HFFc6 (cell line): ENCODE measurements at places on chromosomes 5 and 9.

GRCh38 chr5:172004824-172005237, 1.6 kb downstream of the FBXW11 start:
- DNase-seq: peak; percentile 34
- H3K27ac ChIP-seq: peak overlapping the region; percentile 93
- H3K4me1 ChIP-seq: peaks cover 75% of the 10 kb centered on the region
- 0 out of 2 replicates have a peak, but pooled peaks cover 8% of the 10 kb centered on the region for H3K36me3 ChIP-seq
- peak overlapping the region; percentile 99 for H3K4me3 ChIP-seq

DNA sequence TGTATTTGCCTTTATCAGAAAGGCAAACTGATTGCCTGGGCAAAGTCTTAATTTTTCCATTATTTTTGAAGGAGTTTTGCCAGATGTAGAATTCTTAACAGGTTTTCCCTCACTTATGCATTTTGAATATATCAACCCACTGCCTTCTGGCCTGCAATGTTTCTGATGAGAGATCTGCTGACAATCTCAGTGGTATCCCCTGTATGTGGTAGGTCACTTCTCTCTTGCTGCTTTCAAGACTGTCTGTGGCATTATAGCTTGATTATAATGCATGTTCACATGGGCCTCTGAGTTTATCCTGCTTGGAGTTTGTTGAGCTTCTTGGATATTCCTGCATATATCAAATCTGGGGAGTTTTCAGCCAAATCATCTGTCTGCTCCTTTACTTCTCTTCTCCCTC, 82.2 kb downstream of the HABP4 start:
- no peak overlapping the region for H3K4me3 ChIP-seq
- H3K36me3 ChIP-seq: peaks cover 23% of the 10 kb centered on the region
- no peak overlapping the region for H3K27ac ChIP-seq
- H3K27me3 ChIP-seq: peaks cover 2% of the 10 kb centered on the region; the same call in 1 of the 2 replicates
- H3K4me1 ChIP-seq: no peaks in the 10 kb centered on the region

GRCh38 chr5:112910529-112910928, 11.5 kb downstream of the REEP5 start:
- H3K27me3 ChIP-seq: no peaks in the 10 kb centered on the region
- H3K36me3 ChIP-seq: peaks cover 12% of the 10 kb centered on the region; the same call in 1 of the 2 replicates
- H3K4me1 ChIP-seq: peaks cover 31% of the 10 kb centered on the region
- DNase-seq: no peak
- H3K27ac ChIP-seq: no peak overlapping the region
- H3K4me3 ChIP-seq: no peak overlapping the region

GRCh38 chr5:89034588-89034987, 151.6 kb upstream of the MEF2C start:
- DNase-seq: peak; percentile 2
- H3K4me1 ChIP-seq: no peaks in the 10 kb centered on the region; the same call in 1 of the 2 replicates
- no peak overlapping the region for H3K27ac ChIP-seq
- no peaks in the 10 kb centered on the region for H3K27me3 ChIP-seq

GRCh38 chr5:135185481-135186065, 151.5 kb upstream of the PITX1 start:
- H3K27ac ChIP-seq: no peak overlapping the region
- no peaks in the 10 kb centered on the region for H3K4me1 ChIP-seq
- H3K4me3 ChIP-seq: no peak overlapping the region
- peaks cover 1% of the 10 kb centered on the region; the same call in 1 of the 2 replicates for H3K27me3 ChIP-seq
- no peaks in the 10 kb centered on the region for H3K36me3 ChIP-seq

DNA sequence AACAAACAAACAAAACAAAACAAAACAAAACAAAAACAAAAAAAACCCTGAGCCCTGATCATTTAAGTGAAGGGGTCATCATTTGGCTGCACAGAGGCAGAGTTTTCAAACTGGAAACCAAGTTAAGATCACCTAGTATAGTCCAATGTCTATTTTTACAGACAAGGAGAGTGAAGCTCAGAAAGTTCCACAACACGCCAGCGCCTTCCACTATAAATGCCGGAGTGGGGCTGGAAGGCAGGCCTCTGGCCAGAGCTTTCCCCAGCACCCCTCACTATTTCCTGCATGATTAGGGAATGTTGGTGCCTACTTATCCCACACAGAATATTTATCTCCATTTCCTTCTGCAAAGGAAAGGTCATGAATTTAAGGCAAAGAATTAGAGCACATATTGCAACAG, 319.7 kb upstream of the WWC1 start:
- H3K27me3 ChIP-seq: no peaks in the 10 kb centered on the region; the same call in none of the 2 replicates
- no peak overlapping the region for H3K27ac ChIP-seq
- peaks cover 7% of the 10 kb centered on the region; the same call in 1 of the 2 replicates for H3K36me3 ChIP-seq
- H3K4me3 ChIP-seq: no peak overlapping the region

GRCh38 chr9:73054091-73054490, 97.6 kb upstream of the ANXA1 start:
- H3K27ac ChIP-seq: no peak overlapping the region
- no peak for DNase-seq
- peaks cover 41% of the 10 kb centered on the region for H3K4me1 ChIP-seq
- H3K4me3 ChIP-seq: no peak overlapping the region
- no peaks in the 10 kb centered on the region for H3K27me3 ChIP-seq
- H3K36me3 ChIP-seq: no peaks in the 10 kb centered on the region

DNA sequence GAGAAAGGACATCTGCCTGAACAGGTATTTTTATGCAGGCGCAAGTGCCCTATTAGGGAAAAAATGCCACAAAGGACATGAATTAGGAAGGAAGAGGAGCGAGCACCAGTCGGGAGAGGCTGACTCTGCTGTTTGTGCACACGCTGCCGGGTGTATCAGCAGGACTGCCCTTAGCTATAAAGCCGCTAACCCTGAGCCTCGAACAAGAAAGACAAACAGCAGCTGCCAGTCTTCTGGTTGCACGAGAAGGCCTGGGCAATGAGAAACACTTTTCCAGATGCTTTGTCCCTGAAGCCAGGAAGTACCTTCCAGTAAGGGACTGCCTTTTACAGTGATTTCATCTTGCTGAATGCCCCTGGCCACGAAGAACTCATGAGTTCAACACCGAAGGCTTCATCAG, 12.6 kb downstream of the QSOX2 start:
- H3K4me3 ChIP-seq: no peak overlapping the region
- H3K36me3 ChIP-seq: peaks cover 10% of the 10 kb centered on the region; the same call in 1 of the 2 replicates
- no peak for DNase-seq
- H3K27ac ChIP-seq: no peak overlapping the region

- DNase-seq: peak; percentile 95
- peaks cover 38% of the 10 kb centered on the region for H3K36me3 ChIP-seq
- H3K4me1 ChIP-seq: peaks cover 41% of the 10 kb centered on the region
- H3K27ac ChIP-seq: peak overlapping the region; percentile 92
These were observed 56.9 kb downstream of the NPR3 start for GRCh38 chr5:32767948-32768467.

DNA sequence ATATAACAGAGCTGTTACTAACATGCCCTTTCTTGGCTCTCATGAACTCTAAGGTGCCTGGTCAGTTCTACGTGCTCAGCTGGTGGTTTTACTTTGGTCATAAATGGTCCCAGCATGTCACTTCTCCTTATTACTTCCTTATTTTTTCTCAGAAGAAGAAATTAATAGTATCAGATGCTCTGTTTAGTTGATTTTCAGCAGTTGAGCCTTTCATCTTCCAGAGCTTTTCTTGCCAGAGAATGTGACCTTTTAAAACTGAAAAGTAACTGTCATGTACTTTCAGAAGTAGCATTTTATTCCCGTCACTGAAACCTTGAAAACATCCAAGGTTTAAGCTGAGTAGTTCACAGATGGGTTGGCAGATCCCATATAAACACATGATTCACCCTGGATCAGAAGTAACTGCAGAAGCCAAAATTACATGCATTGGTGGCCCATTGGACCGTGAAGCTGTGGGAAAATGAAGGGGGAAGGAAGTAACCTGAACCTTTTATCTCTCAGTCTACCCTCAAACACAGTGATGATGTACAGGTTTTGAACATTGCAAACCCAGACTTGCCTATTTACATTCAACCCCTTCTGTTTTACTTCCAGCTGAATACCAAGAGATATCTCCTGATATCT, 50.5 kb downstream of the HACD4 start:
- peaks cover 13% of the 10 kb centered on the region for H3K36me3 ChIP-seq
- DNase-seq: peak; percentile 74
- H3K27ac ChIP-seq: peak overlapping the region; percentile 76
- H3K4me1 ChIP-seq: peaks cover 28% of the 10 kb centered on the region

DNA sequence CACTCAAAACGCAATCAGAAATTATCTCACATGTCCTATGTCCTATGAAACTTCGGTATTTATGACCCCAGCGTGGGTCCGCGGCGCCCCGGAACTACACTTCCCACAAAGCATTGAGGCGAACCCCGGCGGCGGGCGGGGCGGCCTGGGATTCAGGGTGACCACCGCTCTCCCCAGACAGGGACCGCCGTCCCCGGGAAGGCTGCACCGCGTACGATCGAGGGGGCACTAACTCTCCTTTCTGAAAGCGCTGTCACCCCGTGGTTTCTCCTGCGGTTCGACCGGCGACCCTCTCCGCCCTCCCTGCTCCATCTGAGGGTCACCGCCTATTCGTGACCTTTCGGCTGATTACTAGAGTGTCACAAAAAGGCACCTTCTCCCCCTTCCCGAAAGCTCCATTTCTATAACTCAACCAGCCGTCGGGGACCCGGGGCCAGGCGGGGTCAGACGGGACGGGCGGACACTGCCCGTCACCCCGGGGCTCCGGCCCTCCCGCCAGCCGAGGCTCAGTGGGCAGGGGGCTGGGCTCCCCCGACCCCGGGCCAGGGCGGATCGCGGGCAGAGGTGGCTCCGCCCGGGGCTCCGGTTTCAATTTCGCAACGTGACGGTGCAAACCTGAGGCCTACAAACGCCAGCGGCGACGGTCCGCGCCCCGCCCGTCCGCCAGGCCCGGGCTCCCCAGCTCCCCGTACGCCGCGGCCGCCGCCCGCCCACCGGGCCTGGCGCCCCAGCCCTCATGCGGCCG, 1.3 kb downstream of the ECPAS start:
- peak; percentile 43 for DNase-seq
- H3K4me3 ChIP-seq: peak overlapping the region; percentile 87
- peak overlapping the region; percentile 86 for H3K27ac ChIP-seq
- H3K4me1 ChIP-seq: peaks cover 35% of the 10 kb centered on the region
- H3K27me3 ChIP-seq: no peaks in the 10 kb centered on the region; the same call in 1 of the 2 replicates
- H3K36me3 ChIP-seq: no peaks in the 10 kb centered on the region

GRCh38 chr5:17370651-17371050, 127.4 kb upstream of the TAF11L2 start:
- 0 out of 2 replicates have a peak, but pooled peaks cover 4% of the 10 kb centered on the region for H3K36me3 ChIP-seq
- H3K4me1 ChIP-seq: peaks cover 26% of the 10 kb centered on the region
- H3K27ac ChIP-seq: no peak overlapping the region
- H3K4me3 ChIP-seq: no peak overlapping the region

GRCh38 chr5:151058891-151059489, 21.8 kb downstream of the TNIP1 start:
- peaks cover 62% of the 10 kb centered on the region for H3K4me1 ChIP-seq
- no peak overlapping the region for H3K27ac ChIP-seq
- no peak for DNase-seq
- peaks cover 39% of the 10 kb centered on the region for H3K36me3 ChIP-seq

DNA sequence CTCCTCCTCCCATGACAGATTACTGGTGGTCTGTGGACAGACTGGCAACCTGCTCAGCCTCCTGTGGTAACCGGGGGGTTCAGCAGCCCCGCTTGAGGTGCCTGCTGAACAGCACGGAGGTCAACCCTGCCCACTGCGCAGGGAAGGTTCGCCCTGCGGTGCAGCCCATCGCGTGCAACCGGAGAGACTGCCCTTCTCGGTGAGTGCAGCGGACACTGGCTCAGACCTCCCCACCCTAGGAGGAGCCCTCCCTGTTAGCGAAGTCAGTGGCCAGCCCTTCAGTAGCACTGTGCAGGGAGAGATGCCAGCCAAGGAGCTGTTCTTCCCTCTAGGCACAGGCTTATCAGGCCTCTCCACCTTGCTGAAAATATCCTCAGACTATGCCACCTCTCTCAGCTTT, 143.5 kb downstream of the SAXO1 start:
- H3K36me3 ChIP-seq: peaks cover 57% of the 10 kb centered on the region
- H3K27me3 ChIP-seq: no peaks in the 10 kb centered on the region; the same call in 1 of the 2 replicates
- H3K4me3 ChIP-seq: no peak overlapping the region
- DNase-seq: no peak
- peaks cover 13% of the 10 kb centered on the region for H3K4me1 ChIP-seq

DNA sequence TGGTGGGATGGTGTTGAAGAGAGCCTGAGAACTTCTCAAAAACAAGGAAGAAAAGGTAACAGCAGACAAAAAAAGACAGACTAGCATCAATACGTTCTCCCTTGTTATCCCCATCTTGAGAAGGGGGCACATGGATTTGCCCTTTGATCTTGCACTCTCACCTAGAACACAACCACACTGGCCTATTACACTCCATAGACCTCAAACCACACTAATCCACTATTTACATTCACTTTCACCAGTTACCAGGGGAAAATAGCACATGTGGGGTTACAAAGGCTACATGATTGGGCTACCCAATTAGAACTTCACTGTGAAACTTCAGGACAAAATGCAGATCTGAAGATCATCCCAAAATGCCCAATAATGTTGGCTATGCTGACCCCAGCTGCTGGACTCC, 72.6 kb upstream of the SELENOP start:
- H3K4me3 ChIP-seq: no peak overlapping the region
- H3K4me1 ChIP-seq: no peaks in the 10 kb centered on the region
- H3K27ac ChIP-seq: no peak overlapping the region
- no peak for DNase-seq
- H3K27me3 ChIP-seq: peaks cover 10% of the 10 kb centered on the region; the same call in 1 of the 2 replicates

GRCh38 chr5:54804521-54804920, 180.9 kb downstream of the ESM1 start:
- no peak for DNase-seq
- H3K4me1 ChIP-seq: peaks cover 37% of the 10 kb centered on the region
- H3K4me3 ChIP-seq: no peak overlapping the region
- no peak overlapping the region for H3K27ac ChIP-seq

DNA sequence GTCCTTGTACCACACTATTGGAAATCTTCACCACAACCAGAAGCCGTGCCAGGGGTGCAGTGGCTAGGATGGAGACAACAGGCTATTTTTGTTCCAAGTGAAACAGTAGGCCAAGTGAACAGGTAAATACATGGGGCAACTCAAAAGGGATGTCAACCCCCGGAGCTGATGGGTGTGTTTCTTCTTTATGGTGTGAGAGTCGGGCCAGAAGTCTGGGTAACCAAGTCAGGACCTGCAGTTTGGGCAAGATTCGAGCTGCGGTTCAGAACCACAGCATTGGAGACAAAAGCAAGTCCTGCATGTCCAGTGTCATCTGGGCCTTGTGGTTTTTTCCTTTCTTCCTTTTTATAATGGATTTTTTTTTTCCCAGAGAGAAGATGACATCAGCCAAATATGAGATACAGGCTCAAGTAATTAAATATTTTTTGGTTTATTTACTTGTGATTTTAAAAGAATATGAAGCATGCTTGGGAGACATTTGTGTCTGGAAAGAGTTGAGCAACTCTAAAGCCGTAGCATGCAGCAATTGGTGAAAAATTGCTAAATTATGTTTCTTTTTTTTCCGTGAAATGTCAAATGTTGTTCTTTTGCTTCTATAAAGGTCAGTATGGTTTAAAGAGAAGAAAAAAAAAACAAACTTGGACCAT, 261.6 kb downstream of the ARRDC3 start:
- H3K27ac ChIP-seq: no peak overlapping the region
- no peaks in the 10 kb centered on the region; the same call in 1 of the 2 replicates for H3K27me3 ChIP-seq
- H3K36me3 ChIP-seq: no peaks in the 10 kb centered on the region
- peaks cover 51% of the 10 kb centered on the region for H3K4me1 ChIP-seq
- no peak for DNase-seq

GRCh38 chr5:173655196-173655797, 38.8 kb upstream of the BOD1 start:
- peaks cover 6% of the 10 kb centered on the region for H3K36me3 ChIP-seq
- peaks cover 16% of the 10 kb centered on the region for H3K27me3 ChIP-seq
- H3K4me3 ChIP-seq: no peak overlapping the region
- H3K4me1 ChIP-seq: peaks cover 5% of the 10 kb centered on the region; the same call in 1 of the 2 replicates
- no peak for DNase-seq
- no peak overlapping the region for H3K27ac ChIP-seq
